ENCODE measurements at places on chromosomes 12 and 14.

DNA sequence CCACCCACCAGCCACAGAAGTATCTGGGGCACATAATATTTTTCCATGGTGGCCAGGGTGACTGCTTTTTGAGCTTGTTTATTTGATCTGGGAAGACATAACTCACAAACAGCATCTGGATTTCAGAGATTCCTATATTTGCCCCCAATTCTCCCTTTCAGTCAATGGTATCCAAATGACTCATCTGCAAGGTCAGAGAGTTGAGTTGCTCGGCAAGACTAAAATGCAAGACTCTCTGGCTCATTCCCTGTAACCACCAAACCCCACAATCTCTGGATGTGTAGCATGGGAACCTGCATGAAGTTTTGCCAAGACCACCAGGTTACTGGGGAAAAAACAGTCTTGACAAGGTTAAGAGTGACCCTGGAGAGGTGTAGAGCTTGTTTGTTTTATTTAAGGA, 174.9 kb upstream of the FAR2 start:
- no peak for DNase-seq

DNA sequence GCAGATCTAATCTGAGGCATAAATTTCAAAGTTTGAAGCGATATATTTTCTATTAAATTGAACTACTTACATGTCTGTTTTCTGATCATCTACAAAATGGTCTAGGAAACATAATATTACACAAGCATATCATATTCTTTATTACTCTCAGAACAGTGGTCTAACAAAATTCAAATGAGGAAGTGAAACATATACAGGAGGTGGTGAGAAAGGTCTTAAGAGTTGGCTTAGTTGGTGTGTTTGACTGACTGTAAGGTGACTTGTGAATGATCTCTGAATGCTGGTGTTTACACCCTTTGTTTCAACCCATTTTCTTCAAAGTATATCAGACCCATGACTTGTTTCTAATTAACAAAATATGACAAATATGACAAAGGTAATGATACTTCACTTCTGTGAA, 1156.8 kb downstream of the SLC16A7 start:
- no peak for DNase-seq

DNA sequence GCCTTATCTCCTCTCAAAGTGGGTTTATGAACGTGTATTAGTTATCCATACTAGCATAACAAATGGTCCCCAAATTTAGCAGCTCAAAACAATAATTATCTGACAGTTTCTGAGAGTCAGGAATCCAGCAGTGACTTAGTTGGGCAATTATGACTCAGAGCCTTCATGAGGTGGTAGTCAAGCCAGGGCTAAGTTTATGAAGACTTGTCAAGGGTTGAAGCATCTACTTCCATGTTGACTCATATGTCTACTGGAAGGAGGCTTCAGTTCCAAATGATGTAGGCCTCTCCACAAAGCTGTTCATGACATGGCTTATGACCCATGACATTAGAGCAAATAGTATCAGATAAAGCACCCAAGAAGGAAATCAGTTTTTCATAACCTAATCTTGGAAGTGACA, 73.2 kb downstream of the IPO8 start:
- DNase-seq = no peak

GRCh38 chr14:54567639-54568561, 972 bp downstream of the SAMD4A start:
- no peak for DNase-seq

- DNase-seq = no peak
These were observed 238.9 kb upstream of the LMO3 start for GRCh38 chr12:16844875-16845274.

GRCh38 chr12:42923156-42923555, 333.6 kb upstream of the PRICKLE1 start:
- no peak for DNase-seq

DNA sequence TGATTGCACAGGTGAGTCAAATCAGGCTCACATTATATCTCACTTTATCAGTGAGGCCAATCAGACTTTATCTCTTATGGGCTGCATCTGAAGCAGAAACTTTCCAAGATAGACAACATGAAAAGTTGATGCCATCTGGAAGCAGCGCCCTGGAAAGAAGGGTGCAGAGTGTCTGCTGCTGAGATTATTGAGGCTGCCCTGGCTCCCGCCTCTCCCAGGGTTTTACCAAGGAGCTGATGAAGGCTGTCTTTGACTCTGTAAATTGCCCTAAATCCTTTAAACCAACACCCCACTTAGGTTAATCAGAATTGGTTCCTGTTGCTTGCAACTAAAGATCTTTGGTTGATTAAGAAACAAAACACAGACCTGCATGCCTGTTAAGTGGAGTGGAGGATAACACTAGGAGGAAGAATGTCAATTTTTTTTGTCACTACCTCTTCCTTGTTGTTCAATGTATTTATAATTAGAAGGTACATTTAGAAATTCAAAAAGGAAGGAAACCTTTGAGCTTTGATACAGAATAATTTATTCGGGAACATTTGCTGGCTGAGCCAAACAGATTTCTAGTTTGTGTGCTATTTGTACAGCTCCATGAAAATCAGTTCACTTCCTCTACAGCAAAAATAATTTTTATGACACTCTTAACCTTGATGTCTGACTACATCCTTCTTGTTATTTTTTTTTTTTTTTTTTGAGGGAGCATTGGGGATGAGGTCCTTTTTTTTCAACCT, 104.1 kb downstream of the VEZT start:
- no peak for DNase-seq

GRCh38 chr12:97200181-97200580, 262.4 kb upstream of the RMST start:
- DNase-seq = no peak

GRCh38 chr12:46124132-46124847, 133.9 kb upstream of the SCAF11 start:
- DNase-seq = no peak

DNA sequence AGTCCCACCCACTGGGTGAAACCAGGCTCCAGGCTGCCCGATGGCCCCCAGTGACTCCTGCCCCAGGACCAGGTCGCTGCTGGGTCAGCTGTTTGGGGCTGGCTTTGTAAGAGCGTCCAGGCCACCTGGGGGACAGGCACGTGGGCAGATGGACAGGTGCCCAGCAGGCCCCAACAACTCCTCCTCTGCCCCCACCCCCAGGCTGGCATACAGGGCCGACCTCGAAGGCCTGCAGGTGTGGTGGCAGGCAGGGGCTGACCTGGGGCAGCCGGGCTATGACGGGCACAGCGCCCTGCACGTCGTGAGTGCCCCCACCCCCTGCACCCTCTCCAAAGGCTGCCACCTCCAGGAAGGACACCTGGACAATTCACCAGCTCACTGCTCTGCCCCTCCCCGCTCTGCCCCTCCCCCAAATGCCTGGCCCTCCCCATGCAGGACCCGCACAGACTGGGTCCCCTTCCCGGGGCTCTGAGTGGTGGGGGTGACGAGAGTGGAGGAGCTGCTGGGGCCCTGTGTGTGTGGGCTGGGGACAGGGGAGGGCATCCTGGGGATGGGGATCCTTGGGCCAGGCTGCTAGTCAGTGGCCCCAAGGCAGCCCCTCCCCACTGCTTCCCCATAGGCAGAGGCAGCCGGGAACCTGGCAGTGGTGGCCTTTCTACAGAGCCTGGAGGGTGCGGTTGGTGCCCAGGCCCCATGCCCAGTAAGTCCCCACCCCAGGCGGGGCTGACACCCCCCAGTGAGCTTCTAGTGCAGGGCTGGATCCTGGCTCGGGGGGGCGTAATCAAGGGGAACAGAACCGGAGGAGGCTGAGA, 26.0 kb downstream of the ASPG start:
- DNase-seq = no peak

DNA sequence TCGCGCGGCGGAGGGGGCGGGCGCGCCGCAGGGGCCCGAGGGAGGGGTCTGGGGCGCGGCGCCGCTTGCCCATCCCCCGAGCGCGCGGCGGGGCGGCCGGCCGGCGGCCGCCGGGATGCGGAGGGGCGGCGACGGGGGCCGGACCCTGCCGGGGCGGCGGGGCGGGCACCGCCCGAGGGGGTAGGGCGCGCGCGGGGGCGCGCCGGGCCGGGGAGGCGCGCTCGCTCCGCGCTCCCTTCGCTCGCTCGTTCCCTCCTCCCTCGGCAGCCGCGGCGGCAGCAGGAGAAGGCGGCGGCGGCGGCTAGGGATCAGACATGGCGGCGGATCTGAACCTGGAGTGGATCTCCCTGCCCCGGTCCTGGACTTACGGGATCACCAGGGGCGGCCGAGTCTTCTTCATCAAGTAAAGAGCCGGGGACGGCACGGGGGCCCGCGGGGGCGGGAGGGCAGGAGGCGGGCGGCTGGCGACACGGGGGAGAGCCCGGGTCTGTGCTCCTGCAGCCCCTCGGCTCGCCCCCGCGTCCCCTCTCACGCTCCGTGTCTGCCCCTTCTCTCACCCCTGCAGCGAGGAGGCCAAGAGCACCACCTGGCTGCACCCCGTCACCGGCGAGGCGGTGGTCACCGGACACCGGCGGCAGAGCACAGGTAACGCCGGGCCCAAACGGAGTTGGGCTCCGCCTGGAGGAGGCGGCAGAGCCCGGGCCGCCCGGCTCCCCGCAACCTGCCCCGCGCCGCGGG, at the start of gene PLEKHA5:
TSS of gene PLEKHA5 (plus strand) at position 248 of the 738 bp plus-strand sequence. CDS start at position 315, 67 bp downstream.
- DNase-seq = no peak

DNA sequence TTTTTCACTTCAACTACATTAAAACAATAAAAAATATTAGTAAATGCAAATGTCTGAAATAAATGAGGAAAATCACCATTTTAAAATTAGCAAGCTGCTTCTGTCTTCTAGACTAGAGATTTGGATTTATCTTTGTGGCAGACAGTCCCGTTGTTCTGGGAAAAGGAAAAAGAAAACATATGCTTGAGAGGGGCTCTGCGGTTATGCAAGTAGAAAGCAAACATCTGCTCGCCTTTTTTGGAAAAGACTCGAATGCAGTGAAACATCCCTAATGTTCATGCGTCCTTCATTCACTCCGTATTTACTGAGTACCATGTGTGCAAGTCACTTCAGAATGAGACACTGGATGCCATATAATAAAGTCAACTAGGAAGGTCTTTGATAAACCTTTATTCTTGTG, 44.9 kb downstream of the IFNG start:
- no peak for DNase-seq

GRCh38 chr14:104968541-104969401, 9.4 kb downstream of the AHNAK2 start:
- DNase-seq = no peak

GRCh38 chr14:75053396-75054291, 2.4 kb upstream of the MLH3 start:
- DNase-seq = no peak

GRCh38 chr14:59677771-59678231, 101.2 kb upstream of the CCDC175 start:
- no peak for DNase-seq

DNA sequence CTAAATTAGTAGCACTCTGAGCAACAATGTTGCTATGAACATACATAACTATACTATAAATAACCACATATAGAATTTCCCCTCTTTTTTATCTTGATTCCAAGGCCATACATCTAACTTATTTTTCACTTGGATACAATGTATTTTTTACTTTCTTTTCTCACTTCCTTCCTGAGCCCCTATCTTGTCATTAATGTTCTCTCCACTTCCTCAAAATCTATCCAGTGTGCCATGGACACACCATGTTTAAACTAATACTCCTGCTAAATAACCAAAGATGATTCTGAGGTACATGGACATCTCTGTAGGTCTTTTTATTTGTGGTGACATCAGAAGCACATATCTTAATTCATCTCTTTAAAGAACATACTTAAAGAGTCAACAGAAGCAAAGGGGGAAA, 251.2 kb downstream of the C12orf42 start:
- no peak for DNase-seq

DNA sequence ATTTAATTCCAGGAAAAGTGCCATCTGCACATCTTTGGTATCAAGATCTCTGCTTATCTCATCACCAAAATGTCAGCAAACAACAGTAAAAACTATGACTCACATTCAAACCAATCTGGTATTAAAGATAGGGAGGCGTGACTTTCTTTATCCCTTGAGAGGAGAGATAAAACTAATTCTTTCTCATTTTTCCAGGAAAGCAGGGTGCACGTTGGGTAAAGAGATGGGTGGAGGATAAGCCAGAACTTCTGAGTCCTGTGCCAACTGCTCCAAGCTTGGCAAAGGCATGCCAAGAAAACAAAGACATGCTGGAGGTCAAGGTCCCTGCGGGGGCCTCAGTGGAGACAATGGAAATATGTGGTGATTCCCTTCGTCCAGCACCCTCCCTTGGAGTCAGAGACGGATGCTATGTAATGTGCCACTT, 225.8 kb upstream of the PLXNC1 start:
- no peak for DNase-seq

GRCh38 chr12:52494518-52494917, 1.5 kb upstream of the KRT6A start:
- DNase-seq = no peak

DNA sequence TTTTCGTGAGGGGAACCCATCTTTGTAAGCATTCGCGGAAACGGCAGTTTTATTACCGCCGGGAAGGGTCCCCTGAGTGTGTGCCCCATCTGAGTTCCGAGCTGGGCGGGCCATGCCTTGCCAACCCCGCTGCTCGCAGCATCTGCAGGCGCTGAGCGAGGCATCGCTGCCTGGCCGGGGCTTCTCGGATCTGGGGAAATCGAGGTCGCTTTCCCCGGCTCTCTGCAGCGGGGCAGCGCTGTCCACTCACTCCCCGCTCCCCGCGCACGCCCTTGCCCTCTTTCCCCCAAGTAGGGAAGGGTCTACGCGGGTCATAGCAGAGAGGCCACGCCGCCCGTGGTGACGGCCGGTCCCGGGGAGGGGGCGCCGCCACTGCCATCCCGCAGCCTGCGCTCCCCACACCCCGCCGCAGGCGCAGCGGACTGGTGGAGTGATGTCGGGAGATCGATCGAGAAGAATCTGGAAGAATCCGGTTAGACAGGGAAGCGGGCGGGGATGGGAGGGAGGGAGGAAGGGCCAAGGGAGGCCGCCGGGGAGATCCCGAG, 507 bp upstream of the FKBP4 start:
- DNase-seq = no peak

DNA sequence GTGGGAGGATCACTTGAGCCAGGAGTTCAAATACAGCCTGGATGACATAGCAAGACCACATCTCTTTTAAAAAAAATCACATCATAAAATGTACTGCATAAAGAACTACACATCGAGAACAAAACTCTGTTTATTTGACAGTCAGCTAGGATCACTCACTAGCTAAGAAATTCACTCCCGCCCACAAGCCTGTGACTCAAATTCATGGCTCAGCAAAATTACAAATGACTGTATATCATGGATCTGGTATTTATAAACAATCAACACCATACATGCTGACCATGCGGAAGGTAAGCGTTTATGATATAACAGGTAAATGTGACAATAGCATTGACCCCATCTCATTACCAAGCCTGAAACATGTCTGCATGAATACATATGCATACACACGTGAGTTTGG, 206.5 kb downstream of the EFCAB11 start:
- no peak for DNase-seq

- no peak for DNase-seq
These were observed 282.8 kb downstream of the PAWR start for GRCh38 chr12:79407671-79408622.

DNA sequence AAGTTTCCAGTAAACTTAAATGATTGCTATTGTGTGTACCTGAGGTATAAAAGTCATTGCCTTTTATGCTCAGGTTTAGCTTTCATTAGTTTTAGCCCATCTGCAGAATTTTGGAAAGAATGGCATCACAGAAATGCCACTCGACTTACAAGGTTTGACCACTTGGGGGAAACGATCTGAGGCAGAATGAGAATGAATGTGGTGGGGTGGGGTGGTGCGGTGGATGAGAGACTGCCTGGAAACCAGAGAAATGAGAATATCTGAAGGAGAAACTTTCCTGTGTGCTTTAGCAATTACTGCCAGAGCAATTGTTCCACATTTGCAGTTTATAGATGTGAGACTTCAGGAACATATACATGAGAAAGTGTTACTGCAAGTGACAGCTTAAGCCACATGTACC, 225.4 kb upstream of the PDE3A start:
- no peak for DNase-seq

Data from stimulated activated CD8-positive, alpha-beta memory T cell treated with anti-CD3 and anti-CD28 coated beads, Interleukin-4, amount 100 ng/mL, for 4 hours (primary cell).